ENCODE measurements at places on chromosomes 3 and 15. TPM values are rescaled to one million over a fixed set of nuclear protein-coding genes. Genes with fewer than 3 reads are reported as not detected.

The CORO2B gene
- total RNA-seq, result 30.2 TPM

The MAP1A gene
- total RNA-seq, result 31.5 TPM

The IGSF10 gene
- total RNA-seq, result 3.9 TPM

The DOCK3 gene
- total RNA-seq, result 30.4 TPM

The ACKR4 gene
- not detected for total RNA-seq

The GOLGA8J gene
- 0.36 TPM for total RNA-seq

The SPINK8 gene
- total RNA-seq, result not detected

The C2CD4B gene
- 2.0 TPM for total RNA-seq

The GUCA1C gene
- not detected for total RNA-seq

The MYEF2 gene
- total RNA-seq, result 137 TPM

The AHSG gene
- 0.27 TPM for total RNA-seq

The TMEM266 gene
- 4.6 TPM for total RNA-seq

The CNTN4 gene
- total RNA-seq, result 57.6 TPM

The KLHL40 gene
- total RNA-seq, result 0.09 TPM

The FGF7 gene
- total RNA-seq, result 0.45 TPM

Measured in cerebellum (tissue), 4 donors.